ENCODE measurements at places on chromosomes 6 and 20.

DNA sequence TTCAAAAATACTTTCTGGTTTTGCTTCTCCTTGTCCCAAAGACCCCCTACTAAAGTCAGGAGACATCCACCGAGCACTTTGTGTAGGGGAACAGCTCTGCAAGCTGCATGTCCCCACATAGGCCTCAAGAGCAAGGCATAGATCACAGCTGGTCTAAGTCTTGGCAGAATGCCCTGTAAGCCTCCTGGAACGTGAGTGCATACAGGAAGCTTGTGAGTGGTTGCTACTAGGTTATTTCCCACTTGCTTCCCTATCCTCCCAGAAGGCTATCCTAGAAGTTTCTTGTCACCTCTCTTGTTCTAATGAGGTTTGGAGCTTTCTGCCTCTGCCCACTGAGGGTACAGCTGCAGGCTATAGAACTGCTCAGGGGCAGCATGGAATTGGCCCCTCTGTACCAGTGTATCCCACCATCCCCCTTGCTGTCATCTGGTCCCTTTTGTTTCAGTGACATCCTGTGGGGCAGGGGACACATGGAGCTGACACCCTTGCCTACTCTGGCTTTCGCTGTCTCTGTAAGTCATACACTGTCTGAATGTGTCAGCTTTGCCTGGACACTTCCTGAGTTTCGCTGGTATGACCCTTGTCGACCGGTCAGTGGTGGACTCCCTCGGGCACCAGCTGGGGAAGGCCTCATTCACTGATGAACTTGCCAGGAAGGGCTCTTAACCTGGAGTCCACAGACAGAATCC is 35.6 kb upstream of the KCNK16 start:
- no peak for DNase-seq

DNA sequence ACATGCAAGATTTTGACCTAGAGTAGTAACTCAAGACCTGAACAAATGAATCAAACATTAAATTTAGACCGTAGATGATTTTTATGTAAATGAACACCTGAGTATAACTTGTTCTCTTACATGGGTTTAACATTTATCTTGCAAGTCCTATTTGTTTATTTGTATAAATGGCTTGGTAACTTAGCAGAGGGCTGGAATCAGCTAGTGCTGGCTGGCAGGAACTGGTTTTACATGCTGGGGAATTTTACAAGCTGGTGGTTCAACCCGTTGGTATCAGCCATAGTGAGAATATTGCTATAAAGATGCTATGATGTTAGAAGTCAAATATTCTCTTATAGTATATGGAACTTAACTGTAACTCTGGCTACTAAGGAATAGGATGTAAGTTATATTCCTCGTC is 8.9 kb downstream of the SLC22A2 start:
- DNase-seq: no peak

GRCh38 chr20:10758446-10758845 is 84.6 kb upstream of the JAG1 start:
- no peak for DNase-seq

GRCh38 chr6:132733283-132733682 is 19.4 kb upstream of the VNN1 start:
- no peak for DNase-seq

DNA sequence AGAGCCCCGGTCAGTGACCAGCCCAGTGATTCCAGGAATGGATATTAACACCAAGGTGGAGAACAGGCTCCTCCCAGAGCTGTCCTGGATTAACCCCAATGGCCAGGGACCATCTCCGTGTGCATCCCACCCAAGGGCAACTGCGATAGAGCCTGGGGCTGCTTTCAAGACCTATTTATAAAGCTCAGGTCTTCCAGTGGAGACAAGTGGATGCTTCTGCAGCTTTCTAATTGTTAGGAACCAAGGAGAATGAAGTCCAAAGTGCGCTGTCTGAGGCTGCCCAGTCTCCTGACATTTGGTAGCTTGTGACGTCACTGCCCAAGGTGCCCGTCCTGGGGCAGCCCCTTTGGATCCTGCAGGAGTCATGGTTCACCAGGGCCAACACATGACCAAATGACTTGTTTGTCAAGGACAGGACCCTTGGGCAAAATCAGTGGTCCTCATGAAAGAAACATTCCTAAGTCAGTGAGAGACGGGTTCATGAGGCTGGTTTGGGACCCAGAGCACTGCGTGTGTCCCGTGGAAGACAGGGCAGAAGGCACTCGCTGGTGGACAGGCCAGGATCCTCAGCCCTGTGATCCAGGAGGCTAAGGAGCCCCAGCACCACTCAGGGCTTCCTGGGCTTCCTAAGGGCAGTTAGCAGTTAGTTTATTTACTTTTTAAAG is 174.9 kb downstream of the ANKRD60 start:
- no peak for DNase-seq

DNA sequence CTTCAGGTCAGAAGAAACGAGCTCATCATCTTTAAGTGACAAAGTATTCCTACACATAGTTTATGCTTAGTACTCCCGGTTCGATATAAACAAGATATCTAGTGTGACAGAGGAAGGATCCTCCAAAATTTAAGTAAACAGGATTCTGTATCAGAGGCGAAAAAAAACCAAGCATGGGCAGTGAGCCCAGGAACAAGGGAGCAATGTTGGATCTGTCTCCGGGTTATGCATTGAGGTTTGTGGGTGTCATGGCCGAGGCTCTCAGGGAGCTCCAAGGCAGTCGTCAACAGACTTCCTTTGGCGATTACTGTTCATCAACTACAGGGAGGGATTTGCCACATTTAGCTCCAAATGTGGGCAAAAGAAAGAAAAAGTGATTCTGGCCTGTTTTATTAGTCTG is 319.5 kb downstream of the CBLN4 start:
- no peak for DNase-seq

DNA sequence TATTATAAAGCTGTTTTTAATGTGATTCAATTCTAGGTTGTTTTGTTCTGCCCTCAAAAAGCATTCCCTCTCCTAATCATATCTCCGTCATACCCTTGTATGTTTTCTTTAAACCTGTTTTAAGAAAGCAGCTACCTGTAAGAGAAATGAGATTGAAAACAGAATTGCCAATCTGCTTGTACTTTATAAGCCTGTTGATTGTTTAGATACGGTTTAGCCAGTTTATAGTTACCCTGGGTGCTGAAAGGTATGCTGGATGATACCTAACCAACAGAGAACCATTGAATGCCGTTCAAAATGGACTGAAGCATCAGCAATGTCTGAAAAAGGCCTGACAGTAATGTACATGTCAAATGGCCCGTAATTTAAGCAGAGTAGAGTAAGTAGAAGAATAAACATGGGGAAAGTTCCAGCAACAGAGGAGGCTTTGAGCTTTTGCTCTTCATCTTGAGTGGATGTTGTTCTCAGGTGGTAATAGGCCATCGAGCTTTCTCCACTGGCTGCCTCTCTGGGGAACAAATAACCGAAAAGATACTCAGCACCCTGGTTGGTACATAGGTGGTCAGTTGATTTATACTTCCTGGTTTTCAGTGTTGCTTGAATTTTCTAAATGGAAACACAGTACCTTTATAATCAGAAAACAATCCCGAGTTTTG is 27.5 kb downstream of the PTPN1 start:
- no peak for DNase-seq

DNA sequence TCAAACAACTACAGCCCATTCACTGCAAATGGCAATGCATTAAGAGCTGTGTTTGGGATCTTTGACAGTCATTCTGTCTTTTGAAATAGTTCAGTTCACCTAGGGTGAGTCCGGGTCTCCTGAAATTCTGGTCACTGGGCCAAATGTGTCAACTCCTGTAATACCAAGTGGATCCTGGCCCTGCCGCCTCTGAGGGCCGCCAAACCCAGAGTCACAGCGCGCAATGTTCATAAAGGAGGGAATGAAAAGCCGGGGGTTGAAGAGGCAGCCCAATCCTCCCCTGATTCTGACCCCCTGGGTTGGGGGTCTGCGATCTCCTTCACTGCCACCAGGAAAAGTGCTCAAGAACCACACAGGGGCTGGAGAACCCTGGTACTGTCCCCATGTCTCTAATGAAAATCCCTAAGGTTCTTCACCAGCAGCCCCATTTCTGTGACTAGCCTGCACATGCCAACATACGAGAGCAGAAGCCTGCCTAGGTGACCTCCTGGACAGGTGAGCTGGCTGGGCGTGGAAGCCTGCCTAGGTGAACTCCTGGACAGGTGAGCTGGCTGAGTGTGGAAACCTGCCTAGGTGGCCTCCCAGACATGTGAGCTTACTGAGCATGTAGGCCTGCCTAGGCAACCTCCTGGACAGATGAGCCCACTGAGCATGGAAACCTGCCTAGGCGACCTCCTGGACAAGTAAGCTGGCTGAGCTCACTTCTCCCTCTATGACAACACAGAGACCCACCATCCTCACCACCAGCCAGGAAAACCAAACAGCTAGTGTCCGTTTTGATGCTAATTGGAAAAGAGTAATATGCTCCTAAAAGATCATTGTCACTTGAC is 16.1 kb upstream of the APMAP start:
- DNase-seq: no peak
